ENCODE measurements at places on chromosomes 12 and 14.

GRCh38 chr12:69480698-69481097 is 10.5 kb downstream of the FRS2 start:
- DNase-seq: no peak

GRCh38 chr12:18327036-18327435 is 65.7 kb downstream of the PIK3C2G start:
- DNase-seq: no peak

DNA sequence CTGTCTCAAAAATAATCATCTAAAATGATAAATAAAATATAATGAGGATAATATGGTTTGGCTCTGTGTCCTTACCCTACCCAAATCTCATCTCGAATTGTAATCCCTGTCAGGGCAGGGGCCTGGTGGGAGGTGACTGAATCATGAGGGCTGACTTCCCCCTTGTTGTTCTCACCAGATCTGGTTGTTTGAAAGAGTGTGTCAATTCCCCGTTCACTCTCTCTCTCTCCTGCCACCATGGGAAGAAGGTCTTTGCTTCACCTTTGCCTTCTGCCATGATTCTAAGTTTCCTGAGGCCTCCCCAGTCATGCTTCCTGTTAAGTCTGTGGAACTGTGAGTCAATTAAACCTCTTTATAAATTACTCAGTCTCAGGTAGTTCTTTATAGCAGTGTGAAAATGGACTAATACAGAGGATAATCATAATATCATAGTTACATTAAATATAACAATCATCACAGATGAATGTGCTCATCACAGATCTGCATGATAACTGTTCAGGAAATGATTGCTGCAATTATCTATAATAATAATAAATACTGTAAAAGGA is 12.6 kb downstream of the EFCAB11 start:
- no peak for DNase-seq

- DNase-seq: peak; percentile 42
These were observed 118.2 kb downstream of the AACS start for GRCh38 chr12:125183187-125184067.

GRCh38 chr14:67986131-67986841 is 166.7 kb downstream of the RAD51B start:
- peak; percentile 53 for DNase-seq

DNA sequence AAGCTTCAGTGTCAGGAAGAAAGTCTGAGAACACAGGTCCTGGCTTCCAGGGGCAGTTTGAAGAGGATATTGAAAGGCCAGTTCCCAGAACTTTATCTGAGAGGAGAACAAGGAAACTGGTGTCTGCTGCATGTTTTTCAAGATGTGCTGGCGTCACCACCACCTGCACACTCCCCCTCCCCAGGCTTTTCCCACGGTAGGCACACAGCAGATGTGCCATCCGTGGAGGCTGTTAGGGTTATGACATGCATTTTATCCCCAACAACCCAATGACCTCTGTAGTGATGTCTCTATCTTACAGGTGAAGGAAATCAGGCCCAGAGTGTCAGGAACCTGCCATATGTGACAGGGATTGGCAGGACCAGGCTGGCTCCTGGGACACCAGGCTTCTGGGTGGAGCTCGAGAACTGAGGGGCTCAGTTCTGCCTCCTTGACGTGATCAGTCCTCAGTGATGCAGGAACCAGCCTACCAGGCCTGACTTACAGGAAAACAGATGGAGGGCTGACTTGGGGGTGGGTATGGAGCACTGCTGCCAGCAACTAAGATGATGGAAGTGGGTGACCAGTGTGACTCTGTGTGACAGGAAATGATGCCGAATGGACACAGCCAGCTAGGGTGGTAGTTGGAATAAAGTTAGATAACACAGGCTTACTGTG is 16.8 kb downstream of the SLC25A47 start:
- DNase-seq: no peak

GRCh38 chr12:102322254-102322653 is 124.6 kb upstream of the PMCH start:
- no peak for DNase-seq

DNA sequence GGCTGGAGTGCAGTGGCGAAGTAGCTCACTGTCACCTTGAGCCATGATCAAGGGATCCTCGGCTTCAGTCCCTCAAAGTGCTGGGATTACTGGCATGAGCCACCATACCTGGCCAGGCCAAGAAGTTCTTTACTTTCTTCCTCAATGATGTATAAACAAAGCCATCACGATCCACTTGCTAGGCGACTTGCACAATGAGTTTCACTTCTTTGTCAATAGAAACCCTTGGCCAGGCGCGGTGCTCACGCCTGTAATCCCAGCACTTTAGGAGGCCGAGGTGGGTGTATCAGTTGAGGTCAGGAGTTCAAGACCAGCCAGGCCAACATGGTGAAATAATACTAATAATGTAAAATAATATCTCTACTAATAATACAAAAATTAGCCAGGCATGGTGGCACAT is 14.4 kb upstream of the SPSB2 start:
- no peak for DNase-seq

GRCh38 chr12:16726879-16727278 is 120.9 kb upstream of the LMO3 start:
- DNase-seq: peak; percentile 30

- no peak for DNase-seq
These were observed 14.6 kb downstream of the BTG1 start for GRCh38 chr12:92130999-92131398.

DNA sequence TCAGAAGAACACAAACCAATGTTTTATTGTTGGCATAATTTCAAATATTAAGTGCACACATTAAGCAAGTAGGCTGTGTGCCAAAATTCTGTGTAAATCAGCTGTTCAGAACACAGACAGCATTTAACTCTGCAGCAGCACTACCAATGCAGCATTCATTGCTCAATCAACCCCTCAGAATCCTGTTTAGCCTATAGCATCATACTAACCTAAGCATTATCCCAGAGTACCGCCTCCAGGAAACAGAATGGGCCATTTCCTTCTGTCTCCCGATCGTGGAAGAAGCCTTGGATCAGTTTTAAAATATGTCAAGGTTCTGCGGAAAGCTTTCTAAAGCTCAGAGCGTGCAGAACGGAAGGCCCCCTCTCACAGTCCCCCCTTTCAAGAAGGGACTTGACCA is 3.3 kb downstream of the IL26 start:
- DNase-seq: no peak

GRCh38 chr12:126952096-126953007 is 1314.6 kb upstream of the TMEM132C start:
- DNase-seq: no peak

GRCh38 chr12:55653031-55653430 is 16.3 kb downstream of the OR10P1 start:
- no peak for DNase-seq

DNA sequence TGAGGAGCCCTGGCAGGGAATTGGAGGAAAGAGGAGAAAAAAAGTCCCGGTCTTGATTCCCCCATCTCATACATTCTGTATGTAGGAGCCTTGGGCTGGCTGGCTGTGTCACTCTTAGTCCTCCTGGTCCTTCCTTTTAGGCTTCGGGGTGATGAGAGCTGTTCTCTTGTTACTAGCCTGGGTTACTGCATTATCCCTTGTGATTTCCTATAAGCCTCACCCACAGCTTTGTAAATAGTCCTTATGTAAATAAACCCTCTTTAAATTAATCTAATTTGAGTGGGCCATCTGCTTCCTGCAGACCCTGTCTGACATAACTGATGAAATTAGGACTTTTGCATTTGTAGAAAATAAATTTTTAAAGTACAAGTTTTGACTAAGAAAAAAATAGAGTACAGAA is 19.2 kb downstream of the DNM1L start:
- no peak for DNase-seq

GRCh38 chr12:42296503-42297109 is 29.3 kb downstream of the ZCRB1 start:
- DNase-seq: no peak

DNA sequence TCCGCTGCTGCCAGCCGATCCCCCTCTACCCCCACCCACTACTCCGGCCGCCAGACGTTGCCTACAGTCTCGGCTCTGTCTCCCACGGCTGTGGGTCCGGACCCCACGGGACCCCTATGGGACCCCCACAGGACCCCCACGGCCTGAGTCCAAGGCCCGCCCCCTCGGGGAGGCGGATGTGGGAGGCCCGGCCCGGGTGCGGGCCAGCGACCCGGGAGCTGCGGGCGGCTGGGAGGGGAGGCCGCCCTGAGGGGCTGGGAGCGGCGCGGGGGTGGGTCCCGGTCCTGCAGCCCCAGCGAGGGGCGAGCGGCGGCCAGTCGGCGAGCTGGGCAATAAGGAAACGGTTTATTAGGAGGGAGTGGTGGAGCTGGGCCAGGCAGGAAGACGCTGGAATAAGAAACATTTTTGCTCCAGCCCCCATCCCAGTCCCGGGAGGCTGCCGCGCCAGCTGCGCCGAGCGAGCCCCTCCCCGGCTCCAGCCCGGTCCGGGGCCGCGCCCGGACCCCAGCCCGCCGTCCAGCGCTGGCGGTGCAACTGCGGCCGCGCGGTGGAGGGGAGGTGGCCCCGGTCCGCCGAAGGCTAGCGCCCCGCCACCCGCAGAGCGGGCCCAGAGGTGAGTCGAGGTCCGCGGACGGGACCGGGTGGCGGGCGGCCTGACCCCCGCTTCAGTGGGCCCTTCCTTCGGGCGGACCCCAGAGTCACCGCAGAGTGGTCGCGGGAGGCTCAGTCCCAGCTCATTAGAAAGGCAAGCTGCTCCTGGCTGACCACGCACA is at the start of gene ACVRL1:
TSS of gene ACVRL1 (plus strand) at position 422 of the 773 bp plus-strand sequence. CDS start 4,971 bp downstream, outside the sequence.
- DNase-seq: no peak

DNA sequence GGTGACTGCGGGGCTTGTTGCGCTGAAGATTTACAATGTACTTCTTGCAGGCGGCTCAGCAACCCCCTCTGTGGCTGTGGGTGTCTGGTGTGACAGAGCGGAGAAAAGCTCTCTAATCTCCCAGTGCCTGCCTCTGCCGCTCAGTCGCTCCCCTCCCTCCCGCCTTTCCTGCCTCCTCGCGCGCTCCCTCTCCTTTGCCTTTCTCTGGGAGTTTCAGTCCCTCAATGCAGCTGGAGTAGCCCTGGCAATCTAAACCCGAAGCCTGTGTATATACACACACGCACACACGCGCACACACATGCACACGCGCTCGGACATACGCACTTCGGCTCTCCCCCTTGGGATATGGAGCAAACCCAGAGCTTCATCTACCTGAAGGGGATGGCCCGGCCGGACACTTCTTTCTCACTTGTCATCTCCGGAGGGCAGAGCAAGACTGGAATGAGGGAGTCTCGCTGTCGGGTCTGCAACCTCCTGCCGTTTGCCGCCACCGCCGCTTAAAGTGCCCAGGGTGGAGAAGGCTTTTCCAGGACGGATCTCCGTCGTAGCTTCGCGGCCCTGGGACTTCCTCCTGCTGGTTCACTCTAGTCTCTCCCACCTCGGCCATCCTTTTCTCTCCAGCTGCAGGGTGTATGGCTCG is 599 bp upstream of the TRHDE start:
- DNase-seq: no peak

- DNase-seq: peak; percentile 96
These were observed 258.4 kb upstream of the HMGA2 start for GRCh38 chr12:65565601-65566560.

DNA sequence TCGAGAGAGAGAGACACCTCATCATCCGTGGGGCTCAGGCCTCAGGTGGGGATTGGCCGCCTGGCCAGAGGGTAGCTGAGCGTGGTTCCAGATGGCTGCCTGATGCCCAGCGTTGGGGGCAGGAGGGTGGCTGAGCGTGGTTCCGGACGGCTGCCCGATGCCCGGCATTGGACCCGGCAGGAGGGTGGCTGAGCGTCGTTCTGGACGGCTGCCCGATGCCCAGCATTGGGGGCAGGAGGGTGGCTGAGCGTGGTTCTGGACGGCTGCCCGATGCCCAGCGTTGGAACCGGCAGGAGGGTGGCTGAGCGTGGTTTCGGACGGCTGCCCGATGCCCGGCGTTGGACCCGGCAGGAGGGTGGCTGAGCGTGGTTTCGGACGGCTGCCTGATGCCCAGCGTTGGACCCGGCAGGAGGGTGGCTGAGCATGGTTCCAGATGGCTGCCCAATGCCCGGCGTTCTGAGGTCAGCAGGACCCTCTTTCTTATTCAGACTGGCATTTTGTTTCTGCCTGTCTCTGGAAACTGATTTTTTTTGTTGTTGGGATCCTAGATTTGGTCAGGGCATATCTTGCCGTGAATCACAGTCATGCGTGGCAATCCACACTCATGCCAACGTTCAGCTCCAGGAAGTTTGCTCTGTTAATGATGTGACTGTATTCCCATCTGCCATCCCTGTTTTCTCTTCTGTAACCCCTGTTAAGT is 40.7 kb downstream of the GALNT9 start:
- no peak for DNase-seq

DNA sequence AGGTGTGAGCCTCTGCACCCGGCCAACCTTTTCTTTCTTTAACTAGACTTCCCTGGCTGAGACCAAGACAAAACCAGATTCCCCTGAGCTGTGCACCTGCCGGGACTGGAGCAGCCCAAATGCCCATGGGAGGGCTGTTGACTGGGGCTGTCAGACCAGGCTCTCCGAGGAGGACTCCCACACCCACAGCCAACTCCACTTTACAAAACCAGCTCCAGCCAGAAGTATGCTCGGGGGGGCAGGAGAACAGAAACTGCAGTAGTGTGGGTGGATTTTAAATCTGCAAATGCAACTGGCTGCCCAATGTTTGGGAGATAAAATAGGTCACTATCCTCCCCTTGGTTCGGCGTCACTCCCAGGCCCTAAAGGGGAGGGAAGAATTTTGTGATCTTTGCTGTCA is 78.5 kb downstream of the VCPKMT start:
- no peak for DNase-seq

GRCh38 chr14:89684139-89684538 is 267.1 kb upstream of the FOXN3 start:
- no peak for DNase-seq

- DNase-seq: no peak
These were observed 42.7 kb downstream of the SUSD6 start for GRCh38 chr14:69654116-69654515.

GRCh38 chr14:71566276-71566675 is 366.0 kb upstream of the RGS6 start:
- DNase-seq: no peak

DNA sequence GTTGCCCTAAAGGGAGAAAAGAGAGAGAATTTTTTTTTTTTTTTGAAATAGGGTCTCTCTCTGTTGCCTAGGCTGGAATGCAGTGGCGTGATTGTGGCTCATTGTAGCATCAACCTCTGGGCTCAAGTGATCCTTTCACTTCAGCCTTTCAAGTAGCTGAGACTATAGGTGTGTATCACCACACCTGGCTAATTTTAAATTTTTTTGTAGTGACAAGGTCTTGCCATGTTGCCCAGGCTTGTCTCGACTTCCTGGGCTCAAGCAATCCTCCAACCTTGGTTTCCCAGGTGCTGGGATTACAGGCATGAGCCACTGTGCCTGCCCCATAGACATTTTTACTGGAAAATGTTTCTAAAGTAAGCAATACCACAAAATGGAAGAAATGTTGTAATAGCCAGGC is 36.8 kb downstream of the YARS2 start:
- DNase-seq: no peak

GRCh38 chr14:102497998-102498677 is 11.4 kb downstream of the ANKRD9 start:
- DNase-seq: no peak

- DNase-seq: peak; percentile 10
These were observed 48.7 kb downstream of the NEUROD4 start for GRCh38 chr12:55068416-55069010.

GRCh38 chr14:70890826-70891659 is 16.2 kb upstream of the PCNX1 start:
- DNase-seq: no peak

- no peak for DNase-seq
These were observed 404.8 kb downstream of the ATP23 start for GRCh38 chr12:58346032-58346632.
